ENCODE measurements at places on chromosomes 6 and 20. TPM values are rescaled to one million over a fixed set of nuclear protein-coding genes. Genes with fewer than 3 reads are reported as not detected.

The POU5F1 gene
- not detected for total RNA-seq

The AGPAT4 gene
- 4.0 TPM for total RNA-seq

The GRM1 gene
- under 0.01 TPM for total RNA-seq

The BPIFB2 gene
- not detected for total RNA-seq

The PACSIN1 gene
- total RNA-seq, result not detected

The CNBD2 gene
- total RNA-seq, result 1.1 TPM

The BFSP1 gene
- 2.5 TPM for total RNA-seq

The EPPIN gene
- not detected for total RNA-seq

The SNX14 gene
- total RNA-seq, result 171 TPM

The CPNE5 gene
- not detected for total RNA-seq

The HLA-DOA gene
- total RNA-seq, result under 0.01 TPM

The E2F3 gene
- total RNA-seq, result 4.5 TPM

The ZBTB46 gene
- 4.8 TPM for total RNA-seq

The RTEL1 gene
- 9.2 TPM for total RNA-seq

The ENPP1 gene
- 1.5 TPM for total RNA-seq

The HCK gene
- total RNA-seq, result not detected

The SLC17A1 gene
- not detected for total RNA-seq

The SLPI gene
- total RNA-seq, result not detected
